ENCODE measurements at places on chromosomes 12 and 14. TPM values are rescaled to one million over a fixed set of nuclear protein-coding genes. Genes with fewer than 3 reads are reported as not detected.

MYO1H gene
- not detected for total RNA-seq

SMOC1 gene
- 75.6 TPM for total RNA-seq

IAPP gene
- 0.25 TPM for total RNA-seq

PTGER2 gene
- total RNA-seq, result 0.33 TPM

AGAP2 gene
- total RNA-seq, result 0.83 TPM

VDR gene
- total RNA-seq, result 0.28 TPM

HIGD1C gene
- total RNA-seq, result not detected

MGAT4C gene
- not detected for total RNA-seq

HOXC4 gene
- total RNA-seq, result 0.10 TPM

PTPRR gene
- total RNA-seq, result not detected

DNA sequence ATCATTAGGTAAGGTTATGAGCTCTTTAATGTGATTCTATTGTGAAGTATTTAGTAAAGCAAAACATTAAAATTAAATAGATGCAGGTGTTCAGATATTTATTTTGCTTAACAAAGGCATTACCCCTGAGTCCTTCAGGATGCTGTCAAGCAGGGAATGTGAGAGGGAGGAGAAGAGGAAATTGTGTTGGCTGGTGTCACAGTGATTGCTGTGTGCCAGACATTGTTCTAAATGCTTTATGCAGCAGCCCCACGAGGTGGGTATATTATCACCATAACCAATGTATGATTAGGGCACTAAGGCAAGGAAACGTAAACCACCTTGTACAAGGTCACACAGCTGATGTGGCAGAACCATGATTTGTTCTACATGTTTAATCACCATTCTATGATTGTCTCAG lies 80.1 kb downstream of the STAB2 start:
- DNase-seq, result no peak

DNA sequence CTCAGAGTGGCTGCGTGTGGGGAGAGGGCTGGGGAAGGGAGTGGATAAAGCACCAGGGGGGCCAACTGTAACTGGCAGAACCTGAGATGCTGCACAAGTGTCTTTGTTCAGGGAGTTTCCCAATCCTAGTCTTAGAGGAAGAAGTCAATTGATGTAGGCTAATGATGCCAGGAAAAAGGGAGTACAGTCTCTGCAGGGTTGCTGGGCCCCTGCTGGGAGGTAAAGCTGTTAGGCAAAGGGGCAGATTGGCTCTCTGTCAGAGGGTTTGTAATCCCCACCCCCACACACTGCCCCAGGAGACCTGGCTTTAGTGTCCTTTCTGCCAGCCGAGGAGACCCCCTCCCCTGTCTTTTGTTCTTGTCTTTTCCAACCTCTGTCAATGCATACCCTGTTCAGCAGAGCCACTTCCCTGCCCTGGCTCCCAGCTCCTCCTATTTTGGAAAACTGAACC lies 178.4 kb downstream of the KCNA5 start:
- DNase-seq, result no peak

- no peak for DNase-seq
These were observed 13.0 kb upstream of the ITPR2 start for GRCh38 chr12:26845984-26846383.

DNA sequence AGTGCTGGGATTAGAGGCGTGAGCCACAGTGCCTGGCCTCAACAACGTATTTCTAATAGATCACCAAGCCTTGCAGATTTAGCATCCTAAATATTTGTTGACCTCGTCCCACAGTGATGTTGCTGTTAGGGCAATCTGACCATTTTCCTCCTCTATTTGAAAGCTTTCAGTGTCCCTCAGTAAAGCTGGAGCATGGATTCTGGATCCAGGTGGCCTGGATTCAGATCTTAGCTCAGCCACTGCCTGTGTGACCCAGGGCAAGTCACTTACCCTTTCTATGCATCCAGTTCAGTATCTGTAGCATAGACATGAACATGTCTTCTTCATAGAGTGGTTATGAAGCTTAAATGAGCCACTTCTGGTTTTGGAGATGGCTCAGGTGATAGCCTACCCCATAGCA lies 3.9 kb upstream of the HSP90AA1 start:
- DNase-seq, result no peak

DNA sequence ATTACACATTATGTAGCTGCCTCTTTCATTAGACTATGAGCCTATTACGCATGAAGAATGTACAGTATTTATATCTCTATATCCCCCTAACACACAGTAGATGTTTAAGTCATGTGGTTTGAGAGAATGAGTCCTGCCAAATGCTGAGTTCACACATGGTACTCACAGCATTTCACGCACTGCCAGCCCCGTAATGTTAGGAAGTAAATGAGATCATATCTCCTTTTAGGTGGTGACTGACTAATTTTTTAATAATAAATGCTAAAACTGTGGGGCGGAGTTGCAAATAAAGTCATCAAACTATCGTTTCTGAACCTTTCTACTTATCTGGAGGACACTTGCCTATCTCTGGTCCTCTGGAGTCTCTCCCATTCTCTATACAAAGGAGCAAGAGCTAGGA lies 343.8 kb downstream of the ADAMTS20 start:
- no peak for DNase-seq

DNA sequence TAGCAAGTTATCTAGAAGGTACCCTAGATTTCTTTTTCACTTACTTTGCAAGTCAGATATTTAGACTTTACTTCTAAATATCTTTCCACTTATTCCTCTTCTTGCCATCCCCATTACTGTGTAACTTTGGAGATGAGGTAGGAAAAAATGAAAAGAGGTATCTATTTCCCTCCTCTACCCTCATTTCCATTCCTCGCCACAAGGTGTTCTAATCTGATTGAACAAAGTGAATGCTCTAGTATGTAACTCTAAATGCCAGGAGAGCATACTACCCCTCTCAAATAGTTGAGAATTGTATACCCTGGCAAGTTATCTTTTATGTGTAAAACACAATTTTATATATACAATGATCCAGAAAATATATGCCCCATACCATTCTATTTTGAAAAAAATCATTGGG lies 1.7 kb upstream of the LDHB start:
- DNase-seq, result no peak

- DNase-seq, result no peak
These were observed 602.9 kb downstream of the TMEM121 start for GRCh38 chr14:106129274-106129673.

DNA sequence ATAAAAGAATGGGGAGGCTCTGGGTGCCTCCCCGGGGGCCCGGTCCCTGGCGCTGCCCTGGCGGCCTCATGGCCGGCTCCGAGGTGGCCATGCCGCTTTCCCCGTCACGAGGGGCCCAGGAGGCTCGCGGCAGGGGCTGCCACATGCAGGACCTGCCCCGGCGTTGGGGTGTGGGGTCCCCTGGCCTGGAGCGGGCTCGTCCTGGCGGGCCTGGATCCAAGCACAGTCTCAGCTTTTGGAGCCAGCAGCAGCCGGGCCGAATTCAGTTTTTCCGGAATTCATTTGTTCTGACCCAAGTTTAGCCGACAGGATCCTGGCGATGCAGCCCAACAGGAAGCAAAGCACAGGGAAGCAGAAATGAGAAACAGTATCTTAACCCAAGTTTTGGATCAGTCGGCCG lies 26.4 kb upstream of the AEBP2 start:
- DNase-seq, result no peak

GRCh38 chr12:48023386-48023785 lies 19.1 kb upstream of the COL2A1 start:
- no peak for DNase-seq

GRCh38 chr14:95337041-95337595 lies 17.4 kb upstream of the CLMN start:
- no peak for DNase-seq

DNA sequence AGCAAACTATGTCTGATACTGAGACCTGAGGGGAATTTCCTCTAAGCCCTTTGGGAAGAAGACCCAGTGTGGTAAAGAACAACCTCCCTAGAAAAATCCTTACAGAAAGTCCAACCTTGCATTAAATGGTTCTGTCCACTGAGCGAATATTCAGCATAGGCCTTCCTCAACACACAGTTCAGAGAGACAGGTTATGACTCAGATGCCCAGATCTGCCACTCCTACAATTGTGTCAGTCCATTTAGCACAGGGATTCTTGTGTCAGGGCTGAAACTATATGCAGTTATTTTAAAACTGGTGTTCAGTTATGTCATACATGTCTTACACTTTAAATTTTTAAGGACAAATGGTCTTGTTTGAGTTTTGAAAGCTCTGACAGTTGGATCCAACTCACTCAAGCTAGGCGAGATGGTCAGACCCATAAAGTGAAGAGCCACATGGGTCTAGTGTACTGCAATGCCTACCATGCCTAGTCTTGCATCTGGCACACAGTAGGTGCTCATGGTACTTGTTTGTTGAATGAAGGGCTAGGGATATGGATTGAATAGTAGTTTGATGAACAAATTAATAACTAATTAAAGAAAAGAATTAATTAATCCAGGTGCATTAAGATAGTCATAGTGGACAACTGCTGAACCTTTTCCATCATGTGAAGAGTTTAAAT lies 207.5 kb upstream of the PWP1 start:
- DNase-seq, result no peak

DNA sequence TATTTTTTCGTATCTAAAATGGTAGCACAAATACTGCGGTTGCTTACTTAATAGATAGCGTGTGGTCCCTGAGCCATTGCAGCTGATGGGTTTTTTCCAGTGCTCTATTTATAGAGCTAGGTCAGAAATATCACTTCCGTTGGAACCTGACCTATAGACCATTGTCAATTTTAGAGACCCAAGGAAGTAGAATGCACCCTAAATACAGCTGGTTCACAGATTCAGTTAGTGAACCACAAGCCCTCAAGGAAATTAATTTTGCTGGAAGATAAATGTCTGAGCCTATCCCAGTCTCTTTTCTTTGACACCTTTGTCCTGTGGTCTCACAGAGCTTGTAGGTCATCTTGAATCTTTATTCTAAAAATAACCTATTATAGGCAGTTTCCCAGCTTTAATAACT lies 391.0 kb downstream of the ZFP36L1 start:
- DNase-seq, result no peak

- DNase-seq, result no peak
These were observed 85.0 kb upstream of the GPR68 start for GRCh38 chr14:91329486-91330014.

DNA sequence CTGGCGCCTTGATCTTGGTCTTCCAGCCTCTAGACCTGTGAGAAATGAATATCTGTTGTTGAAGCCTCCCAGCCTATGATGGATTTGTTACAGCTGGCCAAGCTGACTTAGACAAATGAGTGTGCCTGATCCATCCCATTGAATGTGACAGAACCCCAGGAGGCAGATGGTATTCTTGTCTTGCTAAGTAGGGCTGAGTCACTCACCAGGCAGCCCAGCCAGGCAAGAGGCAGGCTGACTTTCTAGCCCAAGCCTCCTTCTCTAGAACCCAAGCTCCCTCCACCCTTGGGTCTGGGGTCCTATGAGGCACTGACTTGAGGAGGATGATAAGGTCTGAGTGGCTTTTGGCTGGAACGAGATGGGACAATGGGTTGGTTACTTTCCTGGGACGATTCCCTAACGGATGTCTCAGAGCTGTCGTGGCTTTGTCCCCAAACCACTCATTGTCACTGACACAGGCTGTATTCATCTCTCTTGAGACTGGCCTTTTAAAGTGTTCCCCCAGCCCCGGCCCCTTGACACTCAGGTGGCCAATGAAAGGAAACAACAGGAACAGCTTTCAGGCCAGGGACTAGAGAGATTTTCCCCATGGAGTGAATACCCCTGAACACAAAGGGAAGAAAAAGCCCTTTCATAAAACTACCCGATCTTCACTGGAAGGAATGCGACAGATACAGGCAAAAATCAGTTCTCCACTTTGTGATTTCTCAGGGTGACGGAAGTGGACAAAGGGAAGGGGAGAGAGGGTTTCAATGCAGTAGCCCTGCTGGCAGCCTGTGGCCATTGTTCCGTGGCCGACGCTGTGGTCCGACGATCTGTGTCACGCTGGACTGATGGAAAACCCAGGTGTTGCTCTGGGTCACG lies 264.2 kb downstream of the AACS start:
- DNase-seq, result no peak

DNA sequence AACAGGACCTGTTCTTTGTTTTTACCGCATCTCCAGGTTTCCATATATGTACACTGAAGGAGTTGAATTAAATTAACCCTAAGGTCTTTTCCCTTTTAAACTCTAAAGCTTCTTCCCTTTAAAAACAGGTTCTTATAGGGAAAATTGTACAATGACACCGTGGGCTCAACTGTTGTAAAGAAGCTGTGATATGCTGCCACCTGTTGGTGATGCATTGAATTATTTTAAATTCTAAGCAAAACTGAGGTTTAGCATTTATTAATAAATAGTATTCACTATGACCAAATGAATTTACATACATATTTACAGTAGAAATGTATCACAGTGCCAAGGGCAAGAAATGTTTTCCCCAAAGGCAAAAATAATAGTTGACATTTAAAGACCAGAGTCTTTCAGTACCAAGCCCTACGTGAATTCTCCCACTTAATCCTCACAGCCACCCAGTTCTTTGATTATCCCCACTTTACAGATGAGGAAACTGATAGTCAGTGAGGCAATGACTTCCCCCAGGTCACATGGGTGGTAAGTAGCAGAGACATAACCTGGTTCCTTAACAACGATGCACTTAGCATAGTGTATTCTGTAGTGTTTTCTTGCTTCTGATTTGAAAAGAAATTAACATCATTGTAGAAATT lies 35.7 kb upstream of the TMEM263 start:
- DNase-seq, result no peak

- no peak for DNase-seq
These were observed 170.0 kb upstream of the RMST start for GRCh38 chr12:97292588-97292987.

GRCh38 chr12:74770552-74770951 lies 232.9 kb downstream of the ATXN7L3B start:
- DNase-seq, result no peak

DNA sequence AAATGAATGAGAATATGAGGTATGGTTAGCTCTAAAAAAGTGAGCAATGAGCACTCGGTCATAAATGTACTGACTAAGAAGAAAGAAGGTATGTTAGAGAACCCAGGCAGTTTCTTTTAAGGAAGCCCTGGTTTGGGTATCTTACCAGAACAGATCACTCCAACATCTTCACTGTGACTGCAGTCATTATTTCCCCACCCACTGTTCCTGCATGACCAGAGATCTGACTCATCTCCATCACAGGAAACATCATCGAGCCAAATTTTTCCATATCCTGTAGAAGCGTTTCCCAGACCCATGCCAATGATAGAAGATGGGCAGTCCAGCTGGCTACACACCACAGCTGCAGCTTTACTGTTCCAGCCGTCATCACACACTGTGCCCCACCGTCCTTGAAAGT lies 48.0 kb downstream of the CD163L1 start:
- DNase-seq, result no peak

DNA sequence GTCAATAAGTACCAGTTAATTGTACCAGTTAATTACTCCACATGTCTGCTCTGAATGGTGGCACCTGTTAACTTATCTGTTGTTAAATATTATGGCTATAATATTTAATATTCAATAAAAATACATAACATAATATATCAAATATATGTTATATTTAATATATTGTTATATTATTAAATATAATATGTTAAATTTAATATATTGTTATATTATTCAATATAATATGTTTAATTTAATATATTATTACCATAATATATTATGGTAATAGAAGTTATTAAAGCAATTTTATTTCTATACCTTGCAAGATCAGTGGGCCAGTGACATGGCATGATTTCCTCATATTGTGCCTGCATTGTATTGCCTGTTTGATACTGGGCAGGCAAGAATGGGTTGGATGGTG lies 98.4 kb downstream of the TBC1D30 start:
- no peak for DNase-seq

Measured in left lobe of liver (tissue), 2 donors.